ENCODE measurements at places on chromosomes 16 and 17.

DNA sequence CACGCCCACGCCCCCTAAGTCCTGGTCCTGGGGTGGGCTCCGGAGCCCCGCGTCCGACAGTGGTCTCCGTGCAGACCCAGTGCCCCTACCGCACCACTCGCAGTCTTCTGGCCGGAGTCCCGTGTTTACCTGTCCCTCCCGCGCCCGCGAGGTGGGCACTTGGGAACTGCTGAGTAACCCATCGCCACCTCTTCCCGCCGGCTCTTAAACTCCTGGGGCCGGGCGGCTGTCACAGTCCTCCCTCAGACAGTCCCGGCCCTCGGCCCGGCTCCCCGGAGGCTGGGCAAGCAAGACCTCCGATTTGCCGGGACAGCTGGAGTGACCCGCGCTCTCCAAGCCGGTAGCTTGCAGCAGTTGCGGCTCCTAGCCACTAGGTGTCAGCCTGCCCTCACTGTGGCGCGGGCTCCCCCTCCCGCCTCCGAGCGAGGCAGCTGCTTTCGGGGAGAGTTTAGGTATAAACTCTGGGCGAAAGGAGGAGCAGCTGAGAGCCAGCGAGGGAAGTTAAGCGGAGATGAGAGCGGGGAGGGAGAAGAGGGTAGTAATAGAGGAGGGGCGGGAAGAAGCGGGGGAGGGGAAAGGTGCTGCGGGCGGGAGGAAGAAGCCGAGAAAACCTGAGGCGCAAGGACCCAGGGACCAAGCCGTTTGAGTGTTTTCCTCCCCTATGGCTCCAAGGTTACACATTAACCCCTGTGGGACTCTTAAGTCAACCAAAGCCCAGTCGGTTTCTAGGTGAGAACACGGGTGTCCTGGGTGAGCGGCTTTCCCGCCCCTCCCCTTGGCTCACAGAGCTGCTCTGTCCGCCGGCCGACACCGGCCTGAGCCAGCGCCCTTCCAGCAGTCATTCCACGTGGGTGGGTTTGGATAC lies 826 bp upstream of the TLCD1 start:
- peak; percentile 98 for DNase-seq

GRCh38 chr17:2952174-2952845 lies 111.1 kb downstream of the OR1D5 start:
- no peak for DNase-seq

DNA sequence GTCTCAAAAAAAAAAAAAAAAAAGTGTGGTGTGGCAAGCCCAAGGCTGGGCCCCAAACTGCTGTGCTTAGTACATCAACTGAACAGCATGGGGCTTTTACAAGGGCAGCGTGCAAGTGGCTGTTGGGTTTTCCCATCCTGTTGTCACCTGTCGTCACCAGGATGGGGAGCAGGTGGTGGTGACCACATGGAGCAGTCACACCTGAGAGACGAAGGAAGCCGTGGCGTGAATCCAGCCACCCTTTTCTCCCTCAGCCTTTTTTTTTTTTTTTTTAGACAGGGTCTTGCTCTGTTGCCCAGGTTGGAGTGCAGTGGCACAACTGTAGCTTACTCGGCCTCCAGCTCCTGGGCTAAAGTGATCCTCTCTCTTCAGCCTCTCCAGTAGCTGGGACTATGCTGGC lies 4.1 kb upstream of the MRPL58 start:
- no peak for DNase-seq

- DNase-seq, result no peak
Measured at GRCh38 chr17:6092903-6093468, 22.8 kb downstream of the WSCD1 start.

DNA sequence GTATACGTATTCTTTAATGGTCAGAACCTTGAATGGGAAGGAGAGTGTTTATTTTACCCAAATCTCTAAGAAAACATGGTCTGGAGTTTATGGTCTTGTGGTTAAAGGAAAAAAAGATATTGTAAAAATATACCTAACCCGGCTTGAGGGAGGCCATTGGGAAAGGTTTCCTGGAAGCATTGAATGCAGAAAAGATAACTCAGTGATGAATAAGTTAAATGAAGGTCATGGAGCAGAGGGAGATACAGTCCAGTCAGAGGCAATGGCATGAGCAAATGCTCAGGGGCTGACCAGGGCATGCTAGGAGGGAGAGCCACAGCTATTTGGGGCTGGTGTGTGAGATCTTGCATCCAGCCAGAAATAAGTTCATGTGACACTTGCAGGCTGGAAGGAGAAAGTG lies 430.4 kb upstream of the CDH5 start:
- no peak for DNase-seq

GRCh38 chr16:11602321-11602720 lies 15.6 kb upstream of the LITAF start:
- DNase-seq, result no peak

GRCh38 chr17:47884905-47885730 lies 10.9 kb upstream of the SP2 start:
- DNase-seq, result no peak

Measured in SK-N-DZ (cell line).